Mucosa of descending colon (tissue), 3 donors: ENCODE measurements at places on chromosomes 5 and 9. TPM values are rescaled to one million over a fixed set of nuclear protein-coding genes. Genes with fewer than 3 reads are reported as not detected.

Gene FBP2
- total RNA-seq: not detected

Gene OR1J2
- total RNA-seq: not detected

GRCh38 chr5:73789851-73790281 is 163.9 kb downstream of the ARHGEF28 start:
- DNase-seq: no peak

DNA sequence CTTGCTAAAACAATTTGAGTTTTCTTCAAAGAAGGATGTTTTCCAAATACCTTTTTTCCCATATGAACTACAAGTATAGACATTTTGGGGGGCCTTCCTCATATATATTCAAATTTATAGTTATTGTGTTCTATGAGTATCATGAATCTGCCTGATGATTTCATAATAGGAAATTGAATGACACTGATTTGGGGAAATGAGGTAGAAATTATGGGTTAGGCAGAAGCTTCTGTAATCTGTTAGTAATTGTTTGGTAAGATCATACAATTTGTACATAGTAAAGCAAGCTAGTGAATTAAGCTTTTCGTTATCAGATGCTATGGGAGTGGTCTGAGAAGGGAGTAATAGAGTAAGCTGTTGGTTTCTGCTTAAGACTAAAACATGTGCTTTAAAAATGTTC is 98.0 kb downstream of the TRIO start:
- no peak for DNase-seq

Gene FAM169A
- 4.1 TPM for total RNA-seq

Gene DBH
- not detected for total RNA-seq

Gene CFAP157
- total RNA-seq: 0.12 TPM

- no peak for DNase-seq
Observed at GRCh38 chr5:135471726-135472125, 19.6 kb upstream of the TIFAB start.

- DNase-seq: no peak
Observed at GRCh38 chr9:71037521-71037920, 83.9 kb downstream of the TRPM3 start.

GRCh38 chr5:142626786-142627185 is 59.1 kb downstream of the FGF1 start:
- DNase-seq: no peak

DNA sequence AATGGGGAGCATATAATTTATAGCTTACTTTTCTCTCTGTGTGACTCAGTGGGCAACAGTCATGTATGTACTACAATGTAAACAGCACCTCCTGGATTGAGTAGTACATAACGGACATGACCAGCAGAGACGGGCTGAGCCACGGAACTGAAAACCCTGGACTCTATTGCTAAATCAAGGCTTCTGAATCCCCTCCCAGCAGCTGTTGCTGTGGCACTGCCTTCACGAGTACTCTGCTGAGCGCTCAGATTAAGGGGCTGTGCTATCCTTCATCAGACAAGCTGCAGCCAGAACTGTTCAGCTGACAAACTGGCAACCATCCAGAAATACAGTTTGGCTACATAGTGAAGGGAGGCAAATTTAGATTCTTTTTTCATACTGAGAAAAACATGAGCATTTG is 131.3 kb upstream of the CCDC180 start:
- DNase-seq: no peak

Gene STKLD1
- total RNA-seq: 1.3 TPM

Gene FOXD1
- total RNA-seq: not detected

- DNase-seq: no peak
Observed at GRCh38 chr5:91266184-91266705, 116.9 kb downstream of the ARRDC3 start.

Gene CLTA
- 206 TPM for total RNA-seq

DNA sequence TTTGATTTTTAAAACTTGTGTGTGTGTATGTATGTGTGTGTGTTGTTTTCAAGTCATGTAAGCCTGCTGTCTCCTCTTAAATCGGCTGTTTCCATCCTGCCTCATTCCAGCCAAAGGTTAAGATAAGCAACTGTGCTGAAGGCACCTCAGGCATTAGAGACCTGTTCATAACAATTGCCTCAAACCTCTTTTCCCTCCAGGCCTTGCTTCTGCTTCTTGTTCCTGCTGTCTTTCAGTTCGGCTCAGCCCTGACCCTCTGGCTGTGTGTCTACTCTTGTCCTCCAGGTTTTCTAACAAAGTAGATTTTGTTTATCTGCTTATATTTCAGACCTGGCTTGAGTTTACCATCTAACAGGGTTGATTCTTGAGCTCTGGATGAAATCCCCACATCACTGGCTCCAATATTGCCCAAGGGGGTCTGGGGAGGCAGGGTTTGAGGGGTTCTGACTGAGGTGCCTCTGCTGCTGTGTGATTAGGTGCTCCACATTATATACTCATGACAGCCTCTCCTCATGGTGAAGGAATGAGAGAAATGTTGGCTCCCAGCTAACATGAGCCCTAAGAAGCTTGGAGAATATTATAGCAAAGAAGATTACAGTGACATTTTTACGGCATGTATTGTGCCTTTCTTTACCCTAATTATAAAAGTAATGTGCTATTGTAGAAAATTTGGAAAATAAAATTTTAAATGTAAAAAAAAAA is 229.7 kb upstream of the PIK3R1 start:
- DNase-seq: no peak

Gene CAMK4
- 5.5 TPM for total RNA-seq

DNA sequence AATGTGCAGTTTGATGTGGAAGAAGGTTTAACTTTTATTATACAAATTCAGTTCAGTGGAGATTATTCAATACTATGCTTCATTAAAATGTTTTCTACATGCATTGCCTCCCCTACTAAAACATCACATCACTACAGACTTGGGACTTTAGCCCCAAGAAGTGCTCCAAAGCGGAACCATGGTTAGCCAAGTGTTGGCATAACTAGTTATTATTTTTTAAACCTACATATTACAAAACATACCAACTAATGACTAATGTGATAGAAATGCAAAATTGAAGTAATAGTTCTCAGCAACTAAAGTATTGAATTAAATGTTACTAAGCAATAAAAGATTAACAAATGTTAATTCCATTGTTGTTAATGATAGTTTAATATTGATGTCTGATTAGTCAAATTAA is 74.5 kb downstream of the XRCC4 start:
- DNase-seq: no peak

Gene AGXT2
- total RNA-seq: not detected

GRCh38 chr5:40606077-40606765 is 73.5 kb upstream of the PTGER4 start:
- no peak for DNase-seq

- no peak for DNase-seq
Observed at GRCh38 chr5:169650701-169651331, 13.7 kb downstream of the DOCK2 start.

Gene GADD45G
- total RNA-seq: 5.4 TPM

GRCh38 chr9:137658781-137659180 is 40.0 kb downstream of the EHMT1 start:
- DNase-seq: no peak

DNA sequence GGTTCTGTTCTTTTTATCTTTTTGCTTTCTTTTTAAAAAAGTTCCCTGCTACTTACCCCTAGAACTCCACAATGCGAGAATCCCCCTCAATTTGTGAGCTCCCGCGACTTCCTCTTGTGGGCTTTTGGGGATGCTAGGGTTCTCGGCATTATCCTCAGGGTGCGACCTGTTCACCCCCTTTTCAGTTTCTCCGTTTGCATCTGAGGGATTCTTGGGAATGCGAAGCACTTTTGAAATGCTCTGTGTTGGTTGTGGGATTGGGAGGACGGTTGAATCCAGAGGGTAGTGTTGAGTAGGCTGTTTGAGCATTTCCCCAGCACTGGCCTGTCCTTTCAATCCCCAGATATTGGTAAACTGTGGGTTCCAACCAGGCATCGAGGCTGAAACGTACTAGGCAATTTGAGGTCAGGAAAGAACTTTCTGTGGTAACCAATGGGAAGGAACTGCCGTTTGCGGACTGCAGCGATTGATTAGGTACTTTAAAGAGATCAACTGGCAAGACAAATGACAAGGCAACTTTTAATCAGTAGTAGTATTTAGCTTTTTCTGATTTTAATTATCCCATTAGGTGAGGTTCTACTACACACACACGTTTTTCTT is 415 bp downstream of the XRCC4 start:
- DNase-seq: no peak

DNA sequence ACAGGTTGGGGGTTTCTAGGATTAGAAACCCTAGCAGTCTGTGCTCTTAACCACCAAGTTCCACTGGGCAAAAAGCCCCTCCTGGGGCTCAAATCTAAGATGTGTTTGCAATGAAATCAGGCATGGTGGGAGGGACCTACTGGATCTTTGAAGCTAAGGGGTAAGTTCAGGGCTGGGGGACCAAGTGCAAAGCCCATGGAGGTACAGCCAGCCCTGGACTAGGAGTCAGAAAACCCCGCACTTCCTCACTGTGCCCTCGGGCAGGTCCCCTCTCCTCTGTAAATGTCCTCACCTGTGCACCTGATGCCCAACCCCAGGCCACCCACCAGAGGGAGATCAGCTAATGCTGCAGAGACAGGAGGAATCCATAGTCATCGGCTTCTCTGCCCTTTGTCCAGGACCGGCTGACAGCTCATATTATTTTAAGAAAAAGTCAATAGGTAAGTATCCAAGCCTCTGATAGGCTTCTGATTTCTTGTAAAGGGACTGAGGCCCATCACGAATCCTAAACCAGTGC is 138.3 kb downstream of the PAX5 start:
- no peak for DNase-seq

Gene DRD1
- not detected for total RNA-seq

DNA sequence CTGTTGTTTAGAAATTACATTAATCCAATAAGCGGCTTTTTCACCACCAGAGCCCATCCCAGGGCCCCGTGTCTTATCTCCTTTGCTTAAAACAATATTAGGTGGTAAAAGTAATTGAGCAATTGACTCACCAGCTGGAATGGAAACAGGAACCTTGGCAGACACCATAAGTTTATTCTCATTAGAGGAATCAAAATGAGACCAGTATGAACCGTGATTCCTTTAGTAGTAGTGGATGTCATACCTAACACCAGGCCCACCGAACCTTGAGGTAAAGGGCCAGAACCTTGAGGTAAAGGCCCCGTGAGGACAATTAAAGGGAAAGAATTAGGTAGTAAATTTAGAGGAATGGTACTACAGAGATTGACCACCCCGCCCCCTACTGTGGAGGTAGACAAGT is 16.5 kb downstream of the HSDL2 start:
- no peak for DNase-seq

Gene PDLIM4
- 5.6 TPM for total RNA-seq

- no peak for DNase-seq
Observed at GRCh38 chr5:1963941-1964451, 81.3 kb upstream of the IRX4 start.

DNA sequence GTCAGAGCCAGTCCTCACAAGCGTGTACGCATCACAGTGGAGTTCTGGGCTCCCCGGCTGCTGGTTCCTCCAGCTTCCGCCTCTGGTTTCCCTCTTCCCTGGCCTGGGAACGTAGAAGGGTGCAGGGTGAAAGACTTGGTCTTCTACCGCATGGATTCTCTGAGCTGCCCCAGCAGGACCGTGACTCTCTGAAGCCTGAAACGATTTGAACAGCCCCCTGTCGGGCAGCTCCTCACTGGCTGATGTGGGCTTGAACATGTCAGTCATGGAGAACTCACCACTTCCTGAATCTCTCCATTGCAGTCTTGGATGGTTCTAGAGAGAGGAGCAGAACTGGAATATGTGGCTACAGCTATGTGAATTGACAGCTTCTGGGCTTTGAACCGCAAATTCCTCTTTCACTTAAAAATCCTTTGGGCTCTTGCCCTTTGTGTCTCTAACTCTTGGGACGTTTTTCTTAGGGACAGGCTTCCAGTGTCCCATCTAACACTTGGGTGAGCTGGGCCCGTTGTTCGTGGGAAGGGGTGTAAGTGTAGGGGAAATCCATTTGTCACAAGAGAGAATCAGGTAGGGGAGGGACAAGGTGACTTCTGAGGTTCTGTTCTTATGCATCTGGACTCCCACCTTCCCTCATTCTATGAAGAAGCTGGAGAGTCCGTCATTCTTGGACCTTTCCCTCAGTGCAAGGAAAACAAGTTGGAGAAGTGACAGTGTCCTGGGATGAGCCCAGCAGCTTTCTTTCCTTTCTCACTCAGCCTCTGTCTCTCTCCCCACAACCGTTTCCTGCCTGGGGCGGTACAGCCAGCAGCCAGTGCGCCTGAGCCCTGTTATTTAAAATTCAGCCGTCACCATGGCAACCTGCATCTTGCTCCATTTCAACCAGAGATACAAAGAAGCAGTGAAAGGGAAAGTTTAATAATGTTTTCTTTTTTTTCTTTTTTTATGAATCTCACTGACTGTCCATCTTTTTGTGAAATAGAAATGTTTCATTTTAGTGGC is 84.7 kb downstream of the PTTG1 start:
- peak; percentile 31 for DNase-seq

Gene KCNT1
- 0.22 TPM for total RNA-seq

- no peak for DNase-seq
Observed at GRCh38 chr5:108905805-108906204, 158.1 kb downstream of the FER start.

GRCh38 chr5:100517301-100517974 is 17.7 kb upstream of the FAM174A start:
- peak; percentile 53 for DNase-seq

- no peak for DNase-seq
Observed at GRCh38 chr5:74272831-74273451, 367.6 kb downstream of the ENC1 start.

Gene INSL6
- total RNA-seq: not detected

- no peak for DNase-seq
Observed at GRCh38 chr5:29518176-29518575, 1675.3 kb upstream of the CDH6 start.

Gene NR5A1
- not detected for total RNA-seq
